Stimulated activated naive CD8-positive, alpha-beta T cell treated with anti-CD3 and anti-CD28 coated beads, Interleukin-15, Interleukin-2, amounts not matched to agents 100 U/mL and 50 U/mL, for 24 hours (primary cell): ENCODE measurements at places on chromosomes 11 and 22.

GRCh38 chr11:118672846-118673245 is 6.6 kb downstream of the TREH start:
- no peak for DNase-seq

GRCh38 chr11:46220313-46220712 is 57.1 kb upstream of the CREB3L1 start:
- no peak for DNase-seq

GRCh38 chr11:75481922-75482606 is 43.7 kb downstream of the GDPD5 start:
- DNase-seq, result no peak

GRCh38 chr11:123219066-123219690 is 24.1 kb upstream of the CLMP start:
- no peak for DNase-seq

DNA sequence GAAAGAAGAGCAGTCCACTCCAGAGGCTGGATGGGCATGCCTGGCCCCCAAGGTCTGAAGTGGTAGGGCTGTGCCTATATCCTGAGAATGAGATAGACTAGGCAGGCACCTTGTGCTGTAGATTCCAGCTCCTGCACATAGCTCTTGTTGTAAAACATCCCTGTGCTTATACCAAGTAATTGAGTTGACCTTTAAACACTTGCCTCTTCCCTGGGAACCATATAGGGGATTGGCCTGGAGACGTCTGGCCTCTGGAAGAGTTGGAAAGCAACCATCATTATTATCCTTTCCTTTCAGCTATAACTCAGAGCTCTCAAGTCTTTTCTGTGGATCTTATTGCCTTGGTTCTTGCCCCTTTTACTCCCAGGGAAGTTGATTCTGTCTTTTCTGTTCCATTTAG is 15.1 kb downstream of the LIMK2 start:
- DNase-seq, result no peak

DNA sequence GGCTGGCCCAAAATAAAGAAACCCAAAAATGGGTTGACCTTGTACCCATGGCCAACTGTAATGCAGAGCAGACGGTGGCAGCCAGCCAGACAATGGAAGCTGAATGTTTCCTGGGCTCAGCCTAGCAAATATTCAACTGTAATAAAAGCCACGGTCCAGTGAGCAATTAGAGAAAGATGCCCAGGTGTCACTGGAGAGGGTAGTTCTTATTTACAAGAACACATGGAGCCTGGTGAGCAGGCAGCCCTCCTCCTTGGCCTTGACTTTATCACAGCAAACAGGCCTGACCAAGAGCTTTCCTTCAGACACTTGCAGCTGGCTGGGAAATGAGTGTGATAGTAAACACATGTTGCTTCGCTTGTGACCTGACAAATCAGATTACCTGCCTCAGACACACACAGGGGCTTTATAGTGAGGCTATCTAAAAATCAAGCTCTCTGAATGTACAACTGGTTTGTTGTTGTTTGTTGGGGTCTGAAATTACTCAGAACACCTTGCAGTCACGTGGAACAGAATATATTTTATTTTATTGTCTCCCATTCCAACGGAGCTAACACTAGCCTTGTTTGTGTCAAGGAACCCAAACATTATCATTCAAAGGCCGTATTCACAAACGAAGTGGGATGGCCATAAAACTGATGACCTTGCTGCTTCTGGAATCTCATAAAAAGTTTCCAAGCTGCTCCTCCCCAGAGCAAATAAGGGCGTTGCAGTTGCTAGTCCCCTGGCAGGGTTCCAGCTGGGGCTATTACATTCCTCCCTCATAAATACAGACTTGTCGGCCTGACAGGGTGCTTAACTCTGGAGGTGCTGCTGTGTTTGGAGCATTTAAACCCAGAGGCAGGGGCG is 161.1 kb downstream of the BBOX1 start:
- no peak for DNase-seq

- DNase-seq, result no peak
These were observed 72.3 kb downstream of the ARFGAP2 start for GRCh38 chr11:47104261-47104950.

DNA sequence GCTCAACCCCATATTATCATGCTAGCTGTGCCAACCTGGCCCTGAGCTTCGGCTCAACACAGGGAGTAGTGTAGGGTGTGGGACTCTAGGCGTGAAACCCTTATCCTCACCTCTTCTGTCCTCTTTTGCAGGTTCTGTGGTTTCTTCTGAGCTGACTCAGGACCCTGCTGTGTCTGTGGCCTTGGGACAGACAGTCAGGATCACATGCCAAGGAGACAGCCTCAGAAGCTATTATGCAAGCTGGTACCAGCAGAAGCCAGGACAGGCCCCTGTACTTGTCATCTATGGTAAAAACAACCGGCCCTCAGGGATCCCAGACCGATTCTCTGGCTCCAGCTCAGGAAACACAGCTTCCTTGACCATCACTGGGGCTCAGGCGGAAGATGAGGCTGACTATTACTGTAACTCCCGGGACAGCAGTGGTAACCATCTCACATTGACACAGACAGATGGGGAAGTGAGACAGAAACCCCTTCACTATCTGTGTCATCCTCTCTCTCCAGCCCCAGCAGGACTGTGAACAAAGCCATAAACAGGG is 76.4 kb downstream of the GGTLC2 start:
- no peak for DNase-seq

DNA sequence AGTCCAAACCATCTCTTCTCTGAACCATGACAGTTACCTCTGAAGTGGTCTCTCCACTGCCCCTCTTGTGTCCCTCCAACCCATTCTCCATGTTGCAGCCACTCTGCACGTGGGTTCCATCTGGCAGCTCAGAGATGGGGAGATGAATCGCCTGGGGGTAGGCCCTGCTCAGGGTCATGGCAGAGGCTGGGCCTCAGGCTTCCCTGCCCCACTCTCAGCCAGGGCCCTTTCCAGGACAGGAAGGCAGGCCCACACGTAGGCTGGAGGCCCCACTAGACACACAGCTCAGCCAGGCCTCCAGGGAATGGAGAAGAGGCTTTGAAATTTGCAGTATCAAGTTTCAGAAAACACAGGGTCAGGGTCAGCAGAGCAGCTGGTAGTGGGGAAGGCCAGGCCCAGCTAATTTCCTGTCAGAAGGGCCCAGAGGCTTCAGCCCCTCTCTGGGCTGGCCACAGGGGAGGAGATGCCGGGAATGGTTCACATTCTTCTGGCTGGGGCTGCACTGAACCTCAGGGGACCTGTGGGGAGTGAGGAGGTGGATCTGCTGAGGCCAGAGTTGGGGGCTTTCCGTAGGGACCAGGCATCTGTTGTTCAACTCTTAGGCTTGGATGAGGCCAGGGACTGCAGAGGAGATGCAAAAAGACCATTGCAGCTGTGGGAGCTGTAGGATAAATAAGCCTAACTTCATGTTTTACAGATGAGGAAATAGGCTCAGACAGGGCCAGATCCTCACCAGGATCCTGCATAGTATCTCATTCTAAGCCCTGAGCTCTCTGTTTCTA is 101.6 kb downstream of the SWAP70 start:
- no peak for DNase-seq

GRCh38 chr22:37703906-37704305 is 7.1 kb downstream of the TRIOBP start:
- no peak for DNase-seq

- no peak for DNase-seq
These were observed 51.7 kb downstream of the GRAMD4 start for GRCh38 chr22:46671824-46672432.

- no peak for DNase-seq
These were observed 342.6 kb upstream of the B3GAT1 start for GRCh38 chr11:134754521-134755198.
